ENCODE measurements at places on chromosomes 5 and 9. TPM values are rescaled to one million over a fixed set of nuclear protein-coding genes. Genes with fewer than 3 reads are reported as not detected.

GRCh38 chr5:76942581-76942980 lies 10.3 kb upstream of the CRHBP start:
- no peak for DNase-seq

- no peak for DNase-seq
Observed at GRCh38 chr5:104223885-104224773, 661.5 kb upstream of the NUDT12 start.

DNA sequence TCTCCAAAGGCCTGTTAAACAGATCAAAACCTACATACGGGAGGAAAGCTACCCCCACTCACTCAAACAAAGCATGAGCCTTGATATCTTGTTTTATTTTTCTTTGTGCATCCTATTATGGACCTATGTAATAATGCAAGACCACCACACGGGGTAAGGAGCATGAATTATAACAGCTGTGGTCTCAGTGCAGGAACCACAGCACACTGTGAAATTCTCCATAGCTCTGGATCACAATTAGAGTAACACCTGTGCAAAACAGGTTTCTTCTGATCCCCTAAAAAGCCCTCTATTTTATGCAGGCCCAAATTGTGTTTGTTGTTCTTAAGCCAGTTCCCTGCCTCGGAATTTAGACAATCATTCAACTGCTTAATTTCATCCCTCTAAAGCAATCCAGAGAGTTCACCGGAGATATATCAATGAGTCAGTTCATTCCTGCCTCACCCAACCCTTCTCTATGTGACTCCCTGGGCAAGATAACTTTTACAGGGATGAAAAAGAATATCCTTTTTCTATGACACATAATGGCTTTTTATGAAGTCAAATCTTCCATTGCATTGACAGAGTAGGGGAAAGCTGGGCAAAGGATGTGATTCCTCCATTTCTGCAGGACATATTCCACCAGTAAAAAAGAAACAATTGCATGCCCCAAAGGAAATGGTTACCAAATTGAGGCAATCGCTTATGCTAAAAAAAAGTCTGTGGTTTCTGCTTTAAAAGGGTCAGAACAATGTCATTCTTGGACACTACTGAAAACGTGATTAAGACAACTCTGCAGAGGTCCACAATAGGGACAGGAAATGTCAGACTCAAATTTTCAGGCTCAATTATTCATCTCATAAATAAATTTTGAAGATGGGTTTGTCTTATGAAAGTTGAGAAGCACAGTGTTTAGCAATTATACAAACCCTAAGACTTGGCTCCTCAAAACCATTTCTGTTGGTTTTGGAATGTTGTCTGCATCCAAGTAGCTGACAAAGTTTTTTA lies 41.6 kb upstream of the FST start:
- DNase-seq = no peak

- no peak for DNase-seq
Observed at GRCh38 chr5:29414681-29415080, 1778.8 kb upstream of the CDH6 start.

The CYLC2 gene
- not detected for total RNA-seq

The SIL1 gene
- total RNA-seq = 5.6 TPM

The TTC23L gene
- total RNA-seq = 0.20 TPM

All from CD4-positive, alpha-beta T cell (primary cell).